ENCODE measurements at places on chromosomes 5 and 9.

- no peak for DNase-seq
These were observed 290.5 kb upstream of the ITGA1 start for GRCh38 chr5:52497133-52497693.

GRCh38 chr9:111178331-111179055 lies 140.2 kb upstream of the LPAR1 start:
- no peak for DNase-seq

DNA sequence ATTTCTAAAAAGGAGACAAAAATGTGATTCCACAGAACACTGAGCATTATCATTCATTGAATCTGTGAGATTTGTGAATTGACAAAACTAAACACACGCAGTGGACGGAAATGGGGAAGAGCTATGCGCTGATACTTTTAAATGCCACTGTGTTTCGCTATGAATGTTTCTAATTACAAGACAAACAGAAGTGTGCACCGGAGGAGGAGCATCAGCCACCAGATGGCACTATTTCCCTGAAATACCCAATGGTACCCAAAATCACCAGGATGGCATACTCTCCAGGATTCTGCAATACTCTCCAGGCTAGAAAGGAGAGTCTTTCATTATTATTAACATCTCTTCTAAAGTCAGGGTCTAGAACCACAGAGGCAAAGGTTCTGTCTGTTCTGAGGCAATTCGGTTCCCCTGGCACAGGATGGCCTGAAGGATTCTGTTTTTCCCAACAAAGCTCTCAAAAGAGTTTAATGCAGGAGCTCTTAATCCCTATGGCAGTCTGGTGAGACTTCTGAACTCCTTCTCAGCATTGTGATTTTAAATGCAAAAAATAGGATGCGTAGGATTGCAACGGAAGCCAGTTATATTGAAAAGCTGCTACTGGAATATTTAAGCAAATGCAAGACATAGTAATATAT lies 13.8 kb upstream of the PUM3 start:
- peak; percentile 25 for DNase-seq

- DNase-seq: no peak
These were observed 55.1 kb downstream of the EHMT1 start for GRCh38 chr9:137673886-137674285.

Measured in effector memory CD4-positive, alpha-beta T cell (primary cell).